ENCODE measurements at places on chromosomes 2 and 18. TPM values are rescaled to one million over a fixed set of nuclear protein-coding genes. Genes with fewer than 3 reads are reported as not detected.

NCOA1 gene
- total RNA-seq, result 46.8 TPM

FAP gene
- total RNA-seq, result 2.8 TPM

FAM161A gene
- total RNA-seq, result 1.7 TPM

PROM2 gene
- 0.60 TPM for total RNA-seq

C2orf66 gene
- not detected for total RNA-seq

CPLX4 gene
- not detected for total RNA-seq

MYO1B gene
- total RNA-seq, result 41.8 TPM

XDH gene
- total RNA-seq, result 0.48 TPM

RETREG2 gene
- total RNA-seq, result 73.9 TPM

NR4A2 gene
- total RNA-seq, result 13.1 TPM

MLPH gene
- 23.6 TPM for total RNA-seq

HOXD8 gene
- 7.2 TPM for total RNA-seq

Data from omental fat pad (tissue), 4 donors.